SK-N-SH (cell line): ENCODE measurements at places on chromosomes 2 and 18. TPM values are rescaled to one million over a fixed set of nuclear protein-coding genes. Genes with fewer than 3 reads are reported as not detected.

- no peak for DNase-seq
These were observed 45.6 kb downstream of the RAPH1 start for GRCh38 chr2:203489531-203489930.

- peak; percentile 22 for DNase-seq
These were observed 794 bp upstream of the CHCHD5 start for GRCh38 chr2:112583497-112584133.

GRCh38 chr2:2568411-2568810 lies 237.3 kb upstream of the MYT1L start:
- no peak for DNase-seq

- DNase-seq: no peak
These were observed 292.1 kb downstream of the PTGR3 start for GRCh38 chr18:74916773-74917393.

Gene SYT4
- 0.44 and 1.3 TPM in 2 replicates for polyA plus RNA-seq

DNA sequence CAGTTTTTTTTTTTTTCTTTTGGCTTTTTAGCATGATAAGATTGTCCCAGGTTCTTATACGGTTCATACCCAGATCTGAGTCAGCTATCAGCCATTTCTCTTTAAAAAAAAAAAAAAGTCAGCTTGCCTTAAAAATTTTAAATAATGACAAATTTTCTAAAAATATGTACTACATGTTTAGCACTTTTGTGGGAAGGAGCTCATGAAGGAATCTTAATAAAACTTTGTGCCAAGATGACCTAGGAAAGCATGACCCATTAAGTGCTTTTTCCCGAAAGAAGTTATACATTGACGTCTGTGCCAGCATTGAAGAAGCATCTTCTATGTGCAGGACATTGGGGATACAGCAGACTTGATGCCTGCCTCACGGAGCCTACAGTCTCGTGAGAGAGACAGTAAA lies 4.5 kb upstream of the RBMS1 start:
- no peak for DNase-seq

Gene FKBP1B
- 69.7 and 72.4 TPM in 2 replicates for polyA plus RNA-seq

- peak; percentile 8 for DNase-seq
These were observed 80.9 kb downstream of the PPP1R1C start for GRCh38 chr2:182066400-182067087.

Gene TRIM54
- polyA plus RNA-seq: 0.28 and 0.36 TPM in 2 replicates

DNA sequence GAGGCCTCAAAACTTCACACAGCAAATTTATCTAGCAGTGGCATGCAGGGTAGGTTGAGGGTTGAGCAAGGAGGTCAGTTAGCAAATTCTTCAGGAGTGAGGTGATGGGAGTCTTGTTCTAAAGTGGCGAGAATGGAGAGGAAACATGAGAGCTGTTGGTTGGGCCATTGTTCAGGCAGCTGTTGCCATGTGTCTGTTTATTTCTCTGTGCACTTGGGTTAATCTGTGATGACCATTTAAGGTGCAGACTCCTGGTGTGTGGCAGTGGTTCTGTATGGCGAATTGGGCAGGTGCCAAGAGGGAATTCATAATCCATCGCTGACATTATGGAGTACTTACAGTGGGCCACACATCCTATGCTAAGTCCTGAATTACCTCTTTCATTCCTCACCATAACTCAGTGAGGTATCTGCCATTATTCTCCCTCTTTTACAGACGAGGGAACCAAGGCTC lies 30.4 kb downstream of the TMEM178A start:
- no peak for DNase-seq

Gene COLEC11
- polyA plus RNA-seq: 8.7 and 15.2 TPM in 2 replicates

Gene KIF1A
- polyA plus RNA-seq: 0.21 and 0.32 TPM in 2 replicates

DNA sequence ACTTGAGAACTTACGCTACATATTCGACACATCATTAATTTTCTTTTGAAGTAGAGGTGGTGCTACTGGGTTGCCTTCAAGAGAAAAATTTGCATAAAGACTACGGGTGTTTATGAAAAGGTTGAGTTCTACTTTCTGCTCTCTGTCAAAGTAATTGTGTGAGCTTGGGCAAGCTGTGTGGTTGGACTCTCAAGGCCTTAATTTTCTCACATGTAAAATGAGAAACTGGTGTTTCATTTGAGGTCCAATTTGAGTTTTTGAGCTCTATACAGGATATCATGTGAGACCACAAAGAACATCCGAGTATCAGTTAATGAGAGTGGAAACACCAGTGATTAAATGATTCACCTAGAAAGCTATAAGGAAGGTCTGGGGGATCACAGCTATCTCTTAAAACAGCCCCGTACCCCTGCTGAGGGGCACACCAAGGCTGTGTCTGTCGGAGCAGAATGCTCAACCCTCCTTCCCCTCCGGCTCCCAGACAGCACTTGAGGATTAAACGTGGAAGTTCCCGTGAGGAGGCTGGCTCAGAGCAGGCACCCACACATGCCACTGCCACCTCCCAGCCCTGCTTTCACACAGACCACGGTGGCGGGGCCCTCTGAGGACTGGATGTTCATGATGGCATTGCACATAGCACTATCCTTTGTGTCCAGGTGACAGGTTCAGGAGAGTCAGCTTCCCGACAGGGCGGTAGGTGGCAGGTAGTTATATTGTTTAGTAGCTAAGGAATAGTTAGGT lies 191.8 kb downstream of the RNF144A start:
- DNase-seq: no peak

Gene FNDC4
- polyA plus RNA-seq: 26.5 and 27.0 TPM in 2 replicates

DNA sequence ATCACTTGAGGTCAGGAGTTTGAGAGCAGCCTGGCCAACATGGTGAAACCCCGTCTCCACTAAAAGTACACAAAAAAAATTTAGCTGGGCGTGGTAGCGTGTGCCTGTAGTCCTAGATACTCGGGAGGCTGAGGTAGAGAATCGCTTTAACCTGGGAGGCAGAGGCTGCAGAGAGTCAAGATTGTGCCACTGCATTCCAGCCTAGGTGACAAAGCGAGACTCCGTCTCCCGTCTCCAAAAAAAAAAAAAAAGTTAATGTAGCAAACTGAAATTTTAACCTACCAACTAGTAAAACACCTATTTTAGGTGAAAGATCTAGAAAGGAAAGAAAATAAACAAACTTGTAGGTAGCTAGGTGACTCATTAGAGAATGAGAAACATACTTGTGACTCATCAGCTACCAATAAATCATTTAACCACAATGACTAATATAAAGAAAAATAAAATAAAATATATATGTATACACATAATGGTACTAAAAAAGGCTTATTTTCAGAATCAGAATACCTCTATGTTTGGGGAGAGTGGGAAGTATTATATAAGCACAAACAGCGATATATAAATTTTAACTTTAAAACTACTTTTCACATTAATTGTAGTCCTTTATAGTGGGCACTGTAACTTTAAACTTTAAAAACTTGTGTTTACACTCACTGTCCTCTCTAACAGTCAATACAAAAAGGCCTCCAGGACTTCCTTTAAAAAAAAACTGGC lies 36.6 kb downstream of the DARS1 start:
- DNase-seq: no peak

Gene FTCDNL1
- polyA plus RNA-seq: not detected in 2 replicates

DNA sequence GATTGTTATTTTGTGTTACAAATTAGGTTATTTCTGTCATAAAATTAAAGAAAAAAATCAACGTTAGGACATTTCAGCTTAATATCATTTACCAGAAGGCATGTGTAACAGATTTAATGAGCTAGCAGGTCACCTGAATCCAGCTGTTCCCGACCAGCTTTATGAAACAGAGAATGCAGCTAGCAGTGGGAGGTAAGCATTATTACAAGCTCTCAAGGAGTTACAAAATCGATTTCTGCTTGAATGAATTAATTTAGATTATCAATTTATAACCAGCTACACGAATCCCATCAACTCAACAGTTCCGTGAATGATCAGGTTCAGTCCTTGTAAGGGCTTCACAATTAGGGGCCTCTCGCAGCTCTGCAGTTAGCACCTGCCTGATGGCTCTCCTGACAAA lies 211.9 kb downstream of the PTGR3 start:
- DNase-seq: no peak

DNA sequence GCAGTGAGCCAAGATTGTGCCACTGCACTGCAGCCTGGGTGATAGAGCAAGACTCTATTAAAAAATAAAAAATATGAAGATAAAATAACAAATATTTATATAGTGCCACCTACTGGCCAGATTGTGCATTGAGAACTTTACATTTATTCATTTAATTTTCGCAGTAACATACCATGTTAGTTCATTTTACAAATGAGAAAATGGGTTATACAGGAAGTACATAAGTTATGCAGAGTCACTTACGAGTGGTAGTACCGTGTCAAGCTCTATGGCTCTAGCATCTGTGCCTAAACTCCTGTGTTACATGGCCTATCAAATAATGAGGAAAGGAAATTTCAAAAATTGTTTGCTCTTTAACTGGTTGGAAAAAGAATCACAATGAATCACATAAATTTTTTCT lies 27.9 kb downstream of the RIF1 start:
- DNase-seq: peak; percentile 28

DNA sequence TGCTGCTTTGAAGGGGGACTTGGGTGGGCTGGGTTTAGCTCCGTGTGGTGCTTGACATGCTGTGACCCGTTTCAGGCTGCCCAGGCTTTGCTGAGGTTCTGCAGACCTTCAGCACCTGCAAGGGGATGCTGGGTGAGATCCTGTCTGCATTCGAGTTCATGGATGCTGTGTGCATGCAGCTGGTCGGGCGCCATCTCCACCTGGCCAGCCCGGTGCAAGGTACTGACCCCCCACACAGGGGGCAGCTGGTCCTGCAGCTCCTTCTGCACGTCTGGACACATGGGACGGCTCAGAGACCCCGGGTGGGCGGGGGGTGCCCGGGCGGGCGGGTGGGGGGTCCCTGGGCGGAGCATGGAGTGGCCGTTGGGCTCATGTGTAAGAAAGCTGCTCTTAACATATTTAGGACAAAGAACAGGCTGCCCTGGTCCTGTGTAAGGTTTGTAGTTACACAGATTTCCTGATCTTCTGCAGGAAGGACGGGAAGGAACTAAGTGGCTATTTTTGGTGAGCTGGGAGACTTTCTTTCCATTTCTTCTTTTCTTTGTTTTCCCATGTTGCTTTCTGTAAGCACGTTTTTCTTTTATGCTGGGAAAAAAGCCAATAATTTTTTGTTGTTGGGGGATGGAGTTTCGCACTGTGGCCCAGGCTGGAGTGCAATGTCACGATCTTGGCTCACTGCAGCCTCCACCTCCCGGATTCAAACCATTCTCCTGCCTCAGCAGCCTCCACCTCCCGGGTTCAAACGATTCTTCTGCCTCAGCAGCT lies 15.8 kb downstream of the D2HGDH start:
- no peak for DNase-seq

Gene USP37
- polyA plus RNA-seq: 0.95 and 1.4 TPM in 2 replicates

Gene PCARE
- polyA plus RNA-seq: not detected in 2 replicates

DNA sequence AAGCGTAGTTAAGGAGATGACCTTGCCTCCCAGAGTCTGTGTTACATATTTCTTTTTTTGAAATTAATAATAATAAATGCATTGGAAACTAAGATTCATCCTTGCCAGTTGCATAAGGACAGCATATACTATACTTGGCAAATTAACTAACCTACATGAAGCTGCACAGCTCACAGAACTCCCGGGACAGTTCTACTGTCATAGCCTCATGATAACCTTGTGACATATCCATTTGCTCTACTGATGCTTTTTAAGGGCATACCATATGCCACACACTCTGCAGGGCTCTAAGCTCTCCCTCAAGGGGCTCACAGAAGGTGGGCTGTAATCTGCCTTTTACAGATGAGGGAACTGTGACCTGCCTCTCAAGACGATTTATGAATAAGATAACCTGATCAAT lies 3.8 kb downstream of the ITGB1BP1 start:
- DNase-seq: no peak

Gene FAM237A
- polyA plus RNA-seq: not detected in 2 replicates

DNA sequence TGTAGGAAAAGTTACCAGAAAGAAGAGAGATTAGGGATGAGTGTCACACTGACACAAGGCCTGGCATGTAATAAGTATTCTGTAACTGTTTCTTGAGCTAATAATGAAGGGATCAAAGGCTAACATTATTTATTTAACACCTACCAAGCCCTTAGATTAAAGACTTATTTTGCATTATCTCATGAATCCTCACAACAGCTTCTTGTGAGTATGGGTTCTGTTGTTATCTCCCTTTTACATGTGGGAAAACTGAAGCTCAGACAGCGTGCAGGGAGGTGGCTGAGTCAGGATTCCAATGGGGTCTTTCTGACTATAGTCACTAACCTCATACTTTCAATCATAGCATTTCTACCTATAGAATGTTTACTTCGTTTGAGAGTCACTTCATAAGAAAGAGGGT lies 79.0 kb upstream of the PROKR1 start:
- no peak for DNase-seq

Gene RAD51AP2
- polyA plus RNA-seq: 0.02 TPM in 1 of 2 replicates, not detected in the other

Gene PROKR1
- not detected in 2 replicates for polyA plus RNA-seq

Gene NEURL3
- 0.05 and 0.08 TPM in 2 replicates for polyA plus RNA-seq

DNA sequence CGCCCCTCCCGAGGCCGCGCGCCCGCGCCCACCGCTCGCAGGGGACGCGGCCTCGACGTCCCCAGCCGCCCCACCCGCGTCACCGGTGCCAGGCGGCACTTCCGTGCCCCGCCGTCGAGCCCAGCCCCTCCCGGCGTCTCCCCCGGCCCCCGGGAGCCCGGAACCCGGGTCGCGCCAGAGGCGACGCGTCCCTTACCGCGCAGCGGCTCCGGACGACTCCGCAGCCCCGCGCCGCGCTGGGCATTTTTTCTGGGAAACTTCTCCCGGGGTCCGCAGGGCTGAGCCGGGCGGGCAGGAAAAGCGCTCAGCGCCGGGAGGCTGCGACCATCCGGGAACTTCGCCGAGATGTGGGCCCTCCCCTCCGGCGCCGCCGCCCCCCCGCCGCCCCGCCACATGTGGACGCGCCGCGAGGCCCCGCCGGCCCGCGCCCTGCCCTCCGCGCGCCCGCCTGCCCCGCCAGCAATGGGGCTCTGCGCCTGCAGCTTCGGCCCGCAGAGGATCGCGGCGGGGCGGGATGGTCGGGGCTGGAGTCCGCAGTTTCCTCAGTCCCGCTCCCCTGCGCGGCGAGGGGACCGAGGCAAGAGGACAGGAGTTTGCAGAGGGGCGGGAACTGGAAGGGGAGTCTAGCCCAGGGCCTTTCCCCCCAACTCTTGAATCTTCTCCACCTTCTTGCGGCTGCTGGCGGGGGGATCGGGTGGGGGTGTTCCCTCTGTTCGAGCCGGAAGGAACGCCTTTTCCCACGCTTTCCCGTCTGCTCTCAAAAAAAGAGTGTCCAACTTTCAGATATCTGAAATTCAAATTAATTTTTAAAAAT lies 81.5 kb downstream of the CHRNA1 start:
- peak; percentile 95 for DNase-seq

Gene RPRM
- 0.03 and 0.15 TPM in 2 replicates for polyA plus RNA-seq

- DNase-seq: no peak
These were observed 167.8 kb upstream of the VRK2 start for GRCh38 chr2:57878866-57879210.

DNA sequence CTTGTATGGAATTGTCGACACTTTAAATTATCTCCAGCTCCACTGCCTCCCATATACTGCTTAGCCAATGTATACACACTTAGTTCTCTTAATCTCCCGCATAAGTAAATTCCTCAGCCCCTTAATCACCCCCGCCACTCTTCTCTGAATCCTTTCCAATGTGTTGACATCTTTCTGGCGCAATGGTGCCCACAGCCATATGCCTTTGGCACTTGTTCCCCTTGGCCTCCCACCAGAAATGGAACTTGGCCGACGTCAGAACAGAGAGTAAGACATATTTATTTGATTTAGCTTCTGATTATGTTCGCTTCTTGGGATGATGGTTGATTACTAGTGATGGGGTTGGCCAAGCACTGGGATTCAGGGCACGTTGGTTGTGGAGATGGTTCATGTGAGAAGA lies 1089.3 kb upstream of the CELF4 start:
- no peak for DNase-seq

Gene SERPINB4
- polyA plus RNA-seq: 0.06 TPM in 1 of 2 replicates, not detected in the other

Gene MAP2
- polyA plus RNA-seq: 7.8 and 11.1 TPM in 2 replicates

Gene UGT1A3
- polyA plus RNA-seq: not detected in 2 replicates

Gene TUBA3E
- polyA plus RNA-seq: not detected in 2 replicates
